H4 (cell line): ENCODE measurements at places on chromosomes 2 and 18. TPM values are rescaled to one million over a fixed set of nuclear protein-coding genes. Genes with fewer than 3 reads are reported as not detected.
A peak's percentile ranks its signal among the peaks of the same experiment; 100 is the strongest.

DNA sequence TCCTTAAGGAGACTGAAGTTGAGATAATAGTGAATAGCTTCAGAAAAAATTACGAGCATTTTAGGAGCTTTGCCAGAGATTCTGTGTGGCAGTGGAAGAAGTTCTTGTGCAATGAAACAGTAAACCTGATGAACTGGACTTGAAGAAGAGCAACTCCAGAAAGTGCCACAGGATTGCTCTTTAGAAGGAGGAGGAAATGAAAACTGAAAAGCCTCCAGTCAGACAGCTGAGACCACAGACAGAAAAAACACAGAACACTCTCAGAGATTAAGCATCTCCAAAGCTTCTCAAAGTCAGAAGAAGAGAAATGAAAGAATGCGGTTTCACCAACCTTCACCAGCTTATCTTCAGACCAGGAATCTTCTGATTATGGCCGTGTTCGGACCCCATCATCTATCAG lies 329.7 kb upstream of the CNTNAP5 start:
- DNase-seq, result no peak

DNA sequence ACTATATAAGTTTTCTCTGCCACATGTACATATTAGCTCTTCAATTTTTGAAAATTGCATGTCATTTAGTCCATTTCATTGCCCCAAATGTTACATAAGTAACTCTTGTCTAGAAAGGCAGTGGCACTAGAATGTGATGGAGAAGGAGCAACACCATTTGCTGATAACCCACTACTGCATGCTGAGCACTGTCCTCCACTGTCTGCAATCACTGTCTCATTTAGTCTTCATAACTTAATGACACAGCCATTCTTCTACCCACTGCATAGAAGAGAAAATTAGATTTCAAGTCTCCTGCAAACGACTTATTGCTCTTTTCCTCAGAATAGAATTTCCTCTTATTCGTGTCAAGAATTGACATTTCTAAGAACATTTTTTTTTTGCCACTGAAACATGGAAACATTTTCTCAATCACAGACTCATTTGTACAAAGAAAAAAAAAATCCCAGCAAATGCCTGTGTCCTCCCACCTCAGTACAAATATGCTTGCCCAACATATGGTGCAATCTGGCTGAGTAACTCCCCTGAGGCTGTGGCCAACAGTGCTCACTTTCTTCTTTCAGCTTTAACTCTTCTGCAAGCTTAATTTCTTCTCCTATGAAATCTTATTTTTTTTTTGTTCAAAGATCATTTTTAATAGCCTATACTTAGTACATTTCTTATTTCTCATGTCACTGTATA lies 768.6 kb upstream of the HS6ST1 start:
- DNase-seq, result peak; percentile 48

Gene MYO3B
- total RNA-seq, result 0.10 TPM in 1 of 2 replicates, not detected in the other

- peak; percentile 26 for DNase-seq
Observed at GRCh38 chr2:42089340-42089925, 41.6 kb downstream of the PKDCC start.

GRCh38 chr2:46479265-46479664 lies at the start of gene TMEM247:
Gene TMEM247, plus strand, starts transcription at chr2:46479565.
- DNase-seq, result no peak

- no peak for DNase-seq
Observed at GRCh38 chr18:38972571-38972970, 1407.0 kb upstream of the CELF4 start.

- no peak for DNase-seq
Observed at GRCh38 chr2:221589696-221590095, 17.6 kb upstream of the EPHA4 start.

GRCh38 chr2:165825041-165825440 lies 31.0 kb upstream of the GALNT3 start:
- peak; percentile 34 for DNase-seq

Gene POTEC
- total RNA-seq, result 0.10 TPM in 1 of 2 replicates, not detected in the other

DNA sequence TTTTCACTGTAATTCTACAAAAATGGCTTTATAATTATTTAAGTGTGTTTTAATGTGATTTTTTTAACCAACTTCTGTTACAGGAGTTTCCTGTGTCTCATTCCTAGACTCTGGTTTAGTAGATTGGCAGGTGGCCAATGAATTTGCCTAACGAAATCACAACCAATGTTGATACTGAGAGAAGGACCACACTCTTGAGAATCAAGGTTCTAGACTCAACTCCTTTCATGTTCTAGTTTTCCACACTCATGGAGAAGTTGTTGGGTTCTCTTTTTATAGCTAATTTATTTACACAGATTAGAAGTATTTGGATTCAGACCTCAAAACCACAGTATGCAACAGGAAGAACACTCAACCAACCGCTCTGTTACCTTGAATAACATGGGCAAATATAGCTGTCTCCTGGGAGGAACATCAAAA lies 22.6 kb upstream of the USP34 start:
- no peak for DNase-seq

DNA sequence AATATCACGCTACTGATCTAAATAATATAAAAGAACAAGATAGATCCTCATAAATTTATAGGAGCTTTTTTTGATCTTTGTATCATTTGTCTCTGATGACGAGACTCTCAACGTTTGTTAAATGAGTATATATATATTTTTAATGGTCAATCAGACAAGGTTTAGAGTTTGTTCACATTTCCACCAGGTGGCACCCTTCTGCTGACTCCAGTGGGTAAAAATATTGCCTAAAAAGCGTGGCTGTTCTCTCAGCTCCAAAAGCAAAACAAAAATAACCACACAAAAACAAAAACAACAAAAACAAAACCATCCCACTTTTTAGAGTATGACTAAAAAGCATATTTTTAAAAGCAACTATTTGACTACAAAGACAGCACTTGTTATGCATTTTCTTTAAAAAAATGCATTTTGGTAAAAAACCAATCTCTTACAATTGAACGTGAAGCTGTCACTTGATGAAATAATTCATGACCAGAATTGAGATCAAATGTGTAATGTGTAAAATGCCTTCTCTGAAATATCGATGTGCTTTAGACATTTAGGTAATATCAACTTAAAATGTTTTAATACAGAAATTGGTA lies 723.2 kb downstream of the DPP10 start:
- DNase-seq, result peak; percentile 35

- DNase-seq, result no peak
Observed at GRCh38 chr2:215668378-215668775, 232.5 kb upstream of the FN1 start.

- no peak for DNase-seq
Observed at GRCh38 chr18:56305583-56305982, 332.8 kb downstream of the TXNL1 start.

GRCh38 chr18:36212301-36213171 lies 25.2 kb downstream of the MOCOS start:
- DNase-seq, result no peak

DNA sequence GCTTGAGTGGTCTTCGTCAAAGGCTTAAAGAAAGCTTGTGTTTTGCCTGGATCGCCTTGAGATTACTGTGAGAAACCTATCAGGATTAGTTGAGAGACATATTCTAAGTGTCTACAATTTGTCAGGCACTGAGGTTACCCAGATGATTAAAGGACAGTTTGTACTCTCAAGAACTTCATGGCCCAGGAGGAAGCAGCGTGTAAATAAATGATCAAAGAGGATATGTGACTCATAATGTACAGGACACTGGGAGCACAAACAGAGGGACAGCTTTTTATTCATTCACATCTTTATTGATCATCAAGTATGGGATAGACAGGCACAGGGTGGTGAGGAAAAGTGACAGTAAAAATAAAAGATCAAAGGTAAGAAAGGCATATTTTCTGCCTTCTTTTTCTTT lies 152.6 kb upstream of the FSHR start:
- DNase-seq, result peak; percentile 35

GRCh38 chr2:180516232-180516631 lies 464.2 kb upstream of the UBE2E3 start:
- no peak for DNase-seq

GRCh38 chr2:10087360-10087759 lies 7.1 kb upstream of the CYS1 start:
- DNase-seq, result no peak

GRCh38 chr2:73970850-73971471 lies 13.7 kb upstream of the TET3 start:
- DNase-seq, result peak; percentile 44

DNA sequence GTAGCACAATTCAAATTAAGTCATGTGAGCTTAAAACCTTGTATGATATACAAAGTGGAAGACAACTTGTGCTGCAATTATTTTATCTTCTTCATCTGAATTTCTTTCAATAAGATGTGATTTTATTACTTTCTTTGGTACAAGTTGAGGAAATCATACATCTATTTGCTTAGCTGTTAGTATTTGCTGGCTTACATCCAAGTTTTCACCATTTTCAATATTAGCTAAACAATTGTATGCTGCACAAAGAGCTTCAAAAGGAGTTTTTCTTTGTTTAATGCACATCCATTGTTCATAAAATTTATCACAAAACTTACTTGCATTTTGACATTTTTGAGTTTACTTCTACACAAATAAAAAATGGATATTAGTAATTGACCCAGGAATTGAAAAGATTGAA lies 40.9 kb downstream of the SCN9A start:
- no peak for DNase-seq

DNA sequence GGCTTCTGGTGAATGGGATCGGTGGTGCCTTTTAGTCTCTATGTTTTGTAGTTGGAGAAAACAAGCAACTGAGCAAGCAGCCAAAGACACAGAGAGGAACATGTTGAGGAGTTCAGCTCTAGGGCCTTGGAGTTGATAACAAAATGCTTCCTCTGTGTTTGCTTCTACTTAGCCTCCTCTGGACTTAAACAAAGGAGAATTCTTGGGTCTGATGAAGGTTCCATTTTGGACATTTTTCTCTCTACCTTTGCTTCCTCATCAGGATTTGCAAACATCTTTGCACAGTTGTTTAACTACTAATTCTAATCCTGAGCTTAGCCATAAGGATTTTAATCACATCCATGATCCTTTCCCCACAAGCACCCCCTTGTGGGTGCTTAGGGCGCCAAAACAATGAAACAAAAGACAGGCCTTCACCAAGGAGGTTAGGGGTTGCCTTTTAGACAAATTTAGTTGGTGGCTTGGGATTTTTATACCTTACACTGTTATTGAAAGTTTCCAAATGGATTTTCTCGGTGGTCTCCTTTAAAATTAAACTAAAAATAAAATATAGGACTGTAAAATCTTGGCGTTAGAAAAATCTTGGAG lies 148.5 kb upstream of the SATB2 start:
- DNase-seq, result no peak

GRCh38 chr2:20596193-20596972 lies 54.5 kb downstream of the HS1BP3 start:
- DNase-seq, result no peak

Gene FRZB
- 0.08 and 0.10 TPM in 2 replicates for total RNA-seq

DNA sequence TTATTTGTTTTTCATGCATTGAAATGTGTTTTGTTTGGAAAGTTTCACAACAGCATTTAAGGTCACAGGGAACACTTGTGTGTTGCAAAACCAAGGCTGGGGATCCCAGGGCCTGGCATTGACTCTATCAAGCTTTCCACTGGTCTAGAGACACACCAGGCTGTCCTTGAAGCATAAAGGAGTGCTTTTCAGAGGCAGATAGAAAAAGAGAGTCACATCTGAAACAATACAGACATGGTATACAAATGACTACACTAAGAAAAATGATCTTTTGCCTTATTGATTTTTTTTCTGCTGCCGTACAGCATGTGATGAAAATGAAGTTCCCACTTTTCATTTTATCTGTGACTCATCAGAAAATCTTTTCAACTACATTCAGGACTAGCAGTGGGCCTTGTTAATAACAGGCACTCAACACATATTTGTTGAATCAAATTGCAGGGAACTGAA lies 61.9 kb upstream of the ZCCHC2 start:
- DNase-seq, result no peak

GRCh38 chr2:42659609-42660008 lies 91.2 kb downstream of the MTA3 start:
- DNase-seq, result no peak
